ENCODE measurements at places on chromosomes 12 and 14. TPM values are rescaled to one million over a fixed set of nuclear protein-coding genes. Genes with fewer than 3 reads are reported as not detected.

Gene PYGL
- 99.6 TPM for total RNA-seq

Gene KRT6A
- total RNA-seq: 1.9 TPM

Gene IL31
- not detected for total RNA-seq

Gene PZP
- total RNA-seq: 2.4 TPM

Gene RND1
- total RNA-seq: 3.4 TPM

Gene TMEM253
- not detected for total RNA-seq

Gene INHBE
- not detected for total RNA-seq

Gene MYH6
- total RNA-seq: not detected

Gene TSPAN19
- under 0.01 TPM for total RNA-seq

Gene ASB2
- not detected for total RNA-seq

Gene CSAD
- total RNA-seq: 6.5 TPM

Gene NTS
- total RNA-seq: 6.1 TPM

Gene SLC2A14
- total RNA-seq: not detected

Gene OR6C2
- not detected for total RNA-seq

Gene KCNH3
- 0.09 TPM for total RNA-seq

Gene NEUROD4
- total RNA-seq: not detected

Measured in dermis blood vessel endothelial cell (primary cell).